ENCODE measurements at places on chromosomes 4 and X. TPM values are rescaled to one million over a fixed set of nuclear protein-coding genes. Genes with fewer than 3 reads are reported as not detected.

Gene DAPP1
- 1.5 TPM for polyA plus RNA-seq

Gene MAGEA12
- polyA plus RNA-seq, result not detected

Gene HHIP
- 2.1 TPM for polyA plus RNA-seq

Gene GPRIN3
- 6.7 TPM for polyA plus RNA-seq

Gene BMP2K
- polyA plus RNA-seq, result 21.3 TPM

Gene RAB33A
- polyA plus RNA-seq, result 0.66 TPM

Gene RHOXF2
- 0.04 TPM for polyA plus RNA-seq

Gene FABP2
- 1.2 TPM for polyA plus RNA-seq

Gene XPNPEP2
- 39.1 TPM for polyA plus RNA-seq

Gene BMPR1B
- polyA plus RNA-seq, result 6.7 TPM

Gene ZAR1
- polyA plus RNA-seq, result not detected

DNA sequence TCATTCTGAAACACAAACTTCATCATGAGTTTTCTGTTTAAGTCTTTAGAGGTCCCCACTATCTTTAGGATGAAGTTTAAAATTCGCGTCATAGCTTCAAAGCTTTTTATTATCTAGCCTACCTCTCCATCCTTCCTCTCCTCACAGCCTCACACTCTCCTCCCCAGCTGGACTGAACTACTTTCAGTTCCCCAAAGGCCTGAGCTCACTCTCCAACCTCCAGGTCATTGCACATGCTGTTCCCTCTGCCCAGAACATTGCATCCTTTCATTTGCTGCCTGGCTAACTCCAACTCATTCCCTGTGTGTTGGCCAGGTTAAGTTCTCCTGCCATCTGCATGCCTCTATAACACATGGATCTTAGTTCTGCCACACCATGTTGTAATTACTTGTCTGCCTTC is 2.9 kb upstream of the OTUD5 start:
- no peak for DNase-seq

DNA sequence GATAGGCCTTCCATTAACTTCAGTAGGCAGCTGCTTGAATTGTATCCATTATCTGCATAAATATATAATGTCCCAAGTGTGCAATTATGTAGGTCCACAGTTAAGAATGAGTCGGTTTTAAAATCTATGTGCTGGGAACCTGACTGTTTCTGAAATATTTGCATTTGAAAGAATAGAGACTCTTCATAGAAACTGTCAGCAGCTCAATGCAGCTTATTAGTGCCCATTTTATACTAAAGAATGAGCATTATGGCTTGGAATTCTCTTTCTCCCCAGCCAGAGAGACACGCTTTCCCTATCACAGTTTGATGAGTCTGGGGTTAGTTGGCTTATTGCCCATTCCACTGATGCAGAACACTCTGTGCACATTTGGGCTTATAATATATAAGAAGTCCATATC is 202.0 kb upstream of the PCDH7 start:
- DNase-seq, result no peak

- DNase-seq, result no peak
Measured at GRCh38 chr4:8744083-8744805, 127.4 kb downstream of the HMX1 start.

GRCh38 chr4:151541389-151542071 is 132.6 kb downstream of the FHIP1A start:
- DNase-seq, result no peak

- no peak for DNase-seq
Measured at GRCh38 chrX:150854856-150855255, 43.6 kb downstream of the CD99L2 start.

- no peak for DNase-seq
Measured at GRCh38 chrX:39627257-39627656, 470.5 kb downstream of the BCOR start.

GRCh38 chrX:12901486-12901885 is 4.9 kb upstream of the TLR8 start:
- DNase-seq, result no peak

DNA sequence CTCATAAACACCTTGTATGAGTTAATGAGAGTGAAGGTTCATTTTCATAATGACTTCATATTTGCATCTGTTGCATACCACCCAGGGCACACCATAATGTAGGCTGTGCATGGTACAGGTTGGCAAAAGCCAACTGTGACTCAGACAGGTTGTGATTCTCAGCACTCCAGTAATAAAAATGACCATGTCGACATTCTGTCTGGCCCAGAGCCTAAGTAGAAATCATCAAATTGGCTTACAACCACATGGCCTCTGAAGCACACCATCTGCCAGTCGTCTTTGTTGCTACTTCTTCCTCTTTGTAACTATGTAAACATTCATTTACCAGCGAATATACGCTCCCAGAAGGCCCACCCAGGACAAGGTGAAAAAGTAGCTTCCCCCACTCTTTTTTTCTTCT is 459.5 kb downstream of the GASK1B start:
- DNase-seq, result no peak

DNA sequence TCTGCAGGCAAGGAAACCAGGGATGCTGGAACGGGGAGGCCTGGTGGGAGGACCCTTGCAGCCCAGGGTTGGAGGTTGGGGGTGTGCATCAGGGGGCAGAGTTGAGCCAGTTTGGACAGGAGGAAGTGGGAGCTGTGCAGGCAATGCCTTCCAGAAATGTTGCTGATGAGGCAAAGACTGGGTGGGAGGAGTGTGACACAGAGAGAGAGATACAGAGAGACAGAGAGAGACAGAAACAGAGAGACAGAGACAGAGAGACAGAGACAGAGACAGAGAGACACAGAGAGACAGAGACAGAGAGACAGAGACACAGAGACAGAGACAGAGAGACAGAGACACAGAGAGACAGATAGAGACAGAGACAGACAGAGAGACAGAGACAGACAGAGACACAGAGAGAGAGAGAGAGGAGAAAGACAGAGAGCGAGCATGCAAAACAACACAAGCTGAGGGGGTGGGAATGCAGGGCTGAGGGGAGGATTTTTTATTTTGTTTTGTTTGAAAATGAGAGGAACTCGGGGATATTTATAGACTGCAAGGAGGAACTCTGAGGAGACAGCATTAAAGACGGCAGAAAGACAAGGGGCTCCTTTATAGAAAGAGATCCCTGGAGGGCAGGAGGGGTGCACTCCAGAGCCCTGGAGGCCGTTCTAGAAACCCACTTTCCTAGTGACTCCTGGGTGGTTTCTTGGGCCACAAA is 1.9 kb upstream of the HAUS3 start:
- DNase-seq, result no peak

DNA sequence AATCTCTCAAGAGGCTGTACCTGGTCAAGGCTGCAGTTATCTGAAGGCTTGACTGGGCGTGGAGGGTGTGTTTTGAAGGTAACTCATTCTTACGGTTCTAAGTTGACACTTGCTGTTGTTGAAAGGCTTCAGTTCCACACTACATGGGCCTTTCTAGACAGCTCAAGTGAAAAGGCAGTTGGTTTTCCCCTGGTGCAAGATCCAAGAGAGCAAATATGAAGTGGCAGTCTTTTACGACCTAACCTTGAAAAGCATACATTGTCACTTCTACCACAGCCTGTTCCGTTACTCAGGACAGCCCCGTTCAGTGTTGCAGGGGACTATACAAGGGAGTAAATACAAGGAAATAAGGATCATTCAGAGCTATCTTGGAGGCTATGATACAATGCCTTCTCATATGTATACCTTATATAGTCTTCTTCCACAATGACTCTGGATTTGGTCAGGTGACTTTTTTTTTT is 46.2 kb downstream of the PDS5A start:
- no peak for DNase-seq

- DNase-seq, result no peak
Measured at GRCh38 chrX:20350596-20350995, 83.9 kb upstream of the RPS6KA3 start.

- no peak for DNase-seq
Measured at GRCh38 chrX:40832723-40833122, 97.4 kb upstream of the MED14 start.

DNA sequence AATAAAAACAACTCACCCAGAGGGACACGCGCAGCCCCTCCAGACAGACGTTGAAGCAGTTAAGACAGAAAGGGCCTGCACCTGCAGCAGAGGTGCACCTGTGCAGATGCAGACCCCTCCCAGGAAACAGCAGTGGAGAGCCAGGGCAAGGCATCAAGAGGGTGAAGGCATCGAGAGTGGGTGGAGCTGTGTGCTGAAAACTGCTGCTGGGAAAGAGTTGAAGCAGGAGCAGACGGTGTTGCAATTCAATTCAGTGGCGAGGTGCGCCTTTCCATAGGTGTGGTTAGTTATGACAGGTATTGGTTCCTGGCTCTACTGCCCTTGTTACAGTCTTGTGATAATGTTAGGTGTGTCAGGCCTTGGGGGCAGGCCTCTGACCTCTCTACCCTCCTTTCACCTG is 16.7 kb downstream of the LETM1 start:
- no peak for DNase-seq

GRCh38 chr4:142016031-142016430 is 379.6 kb downstream of the IL15 start:
- no peak for DNase-seq

- peak; percentile 18 for DNase-seq
Measured at GRCh38 chr4:15805583-15806517, 27.7 kb downstream of the CD38 start.

- DNase-seq, result no peak
Measured at GRCh38 chrX:14309431-14309830, 219.9 kb upstream of the GLRA2 start.
